ENCODE measurements at places on chromosomes 4 and X. TPM values are rescaled to one million over a fixed set of nuclear protein-coding genes. Genes with fewer than 3 reads are reported as not detected.

Gene RAB33A
- 1.4 TPM for polyA plus RNA-seq

Gene FAM47E
- 6.4 TPM for polyA plus RNA-seq

GRCh38 chrX:119573840-119574393 is 446 bp upstream of the UBE2A start:
- no peak for DNase-seq

Gene PPEF1
- polyA plus RNA-seq: 0.70 TPM

Gene COL25A1
- 1.5 TPM for polyA plus RNA-seq
